ENCODE measurements at places on chromosomes 3 and 15.

DNA sequence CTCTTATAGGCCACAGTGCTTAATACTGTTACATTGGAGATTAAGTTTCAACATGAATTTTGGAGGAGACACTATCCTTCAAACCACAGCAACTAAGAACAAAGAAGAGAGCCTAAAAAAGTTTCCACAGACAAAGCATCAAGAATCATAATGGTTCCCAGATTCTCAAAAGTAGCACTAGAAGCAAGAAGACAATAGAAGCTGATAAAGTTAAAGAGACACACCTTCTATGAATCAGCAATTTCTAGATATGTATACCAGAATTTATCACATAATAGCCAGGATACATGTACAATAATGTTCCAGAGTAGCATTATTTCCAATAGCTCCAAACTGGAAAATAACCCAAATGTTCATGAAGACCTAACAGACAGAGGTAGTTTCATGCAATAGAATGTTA is 12.2 kb downstream of the NKIRAS1 start:
- DNase-seq = no peak

GRCh38 chr3:68819361-68819760 is 113.0 kb downstream of the TAFA4 start:
- DNase-seq = no peak

GRCh38 chr3:122679882-122680474 is 661 bp upstream of the PARP14 start:
- no peak for DNase-seq

- DNase-seq = no peak
Observed at GRCh38 chr15:67908756-67909155, 68.9 kb upstream of the RNU6-1 start.

DNA sequence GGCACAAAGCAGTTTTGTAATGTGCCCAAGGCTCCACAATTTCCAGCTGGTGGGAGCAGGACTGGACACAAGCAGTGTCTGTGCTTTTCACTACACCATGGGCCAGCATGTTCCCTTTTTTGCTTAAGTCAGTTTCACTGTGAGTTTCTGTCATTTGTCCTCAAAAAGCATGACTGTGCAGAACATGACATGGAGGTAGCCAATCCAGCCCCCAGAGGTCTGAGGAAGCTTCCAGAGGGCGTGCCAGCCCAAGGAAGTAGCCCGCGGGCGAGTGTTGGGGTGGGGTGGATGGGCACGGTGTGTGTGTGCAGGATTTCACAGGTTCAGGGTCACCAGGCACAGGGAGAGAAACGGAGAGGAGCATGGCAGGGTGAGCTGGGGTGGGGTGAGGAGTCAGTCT is 8.0 kb upstream of the EEFSEC start:
- no peak for DNase-seq

GRCh38 chr3:131786386-131786785 is 248.4 kb downstream of the CPNE4 start:
- DNase-seq = no peak

GRCh38 chr3:39794880-39795279 is 14.5 kb upstream of the MYRIP start:
- no peak for DNase-seq

DNA sequence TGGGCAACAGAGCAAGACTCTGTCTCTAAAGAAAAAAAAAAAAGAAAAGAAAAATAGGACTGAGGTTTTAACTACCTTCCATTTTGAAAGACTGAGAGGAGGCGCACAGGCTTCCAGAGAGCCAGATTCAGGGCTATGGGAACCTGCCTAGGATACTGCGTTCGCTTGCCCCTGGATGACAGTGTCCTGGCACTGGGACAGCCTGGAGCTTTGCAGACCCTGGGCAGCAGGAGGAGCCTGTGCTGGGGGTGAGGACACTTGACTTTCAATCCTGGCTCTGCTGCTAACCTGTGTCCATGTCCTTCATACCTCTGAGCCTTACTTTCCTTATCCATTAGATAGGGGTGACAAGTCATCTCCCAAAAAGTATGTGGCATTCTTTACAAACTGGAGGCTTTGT is 31.2 kb downstream of the CD276 start:
- no peak for DNase-seq

DNA sequence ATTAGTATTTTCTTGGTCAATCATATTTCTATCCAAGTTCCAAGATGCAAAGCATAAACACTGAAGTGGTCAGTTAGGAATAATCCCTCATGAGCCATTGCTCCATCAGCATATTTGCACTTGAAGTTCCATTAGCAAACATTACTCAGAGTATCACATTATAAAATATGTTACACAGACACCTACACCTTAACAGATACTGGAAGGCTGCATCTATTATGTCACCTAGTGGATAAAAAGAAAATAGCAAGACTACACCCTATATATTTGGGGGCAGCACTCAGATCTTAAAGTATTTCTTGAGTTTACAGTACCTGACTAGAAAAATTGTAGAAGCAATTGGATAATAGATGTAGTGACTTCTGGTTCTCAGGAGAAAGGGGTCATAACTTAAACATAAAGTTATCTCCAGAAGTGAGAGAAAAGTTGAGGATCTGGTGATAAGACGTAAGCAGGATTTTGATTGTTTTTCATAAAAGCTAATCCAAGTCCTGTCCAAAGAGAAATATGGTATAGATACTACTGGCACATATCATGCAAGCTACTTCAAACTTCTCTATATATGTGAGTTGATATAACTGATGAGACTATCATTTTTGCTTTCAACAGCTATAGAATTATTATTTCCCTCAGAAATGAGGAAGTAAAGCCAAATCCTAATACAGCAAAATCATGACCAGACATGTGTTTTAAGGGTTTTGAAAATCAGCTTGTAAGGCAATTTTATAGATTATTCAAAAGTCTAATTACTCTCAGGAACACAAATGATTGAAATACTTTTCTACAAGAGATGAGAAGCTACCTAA is 422.2 kb downstream of the GBE1 start:
- DNase-seq = no peak

- peak; percentile 76 for DNase-seq
Observed at GRCh38 chr15:40266828-40267304, 16.0 kb downstream of the ANKRD63 start.

- DNase-seq = no peak
Observed at GRCh38 chr3:37930495-37930894, 60.1 kb upstream of the VILL start.

DNA sequence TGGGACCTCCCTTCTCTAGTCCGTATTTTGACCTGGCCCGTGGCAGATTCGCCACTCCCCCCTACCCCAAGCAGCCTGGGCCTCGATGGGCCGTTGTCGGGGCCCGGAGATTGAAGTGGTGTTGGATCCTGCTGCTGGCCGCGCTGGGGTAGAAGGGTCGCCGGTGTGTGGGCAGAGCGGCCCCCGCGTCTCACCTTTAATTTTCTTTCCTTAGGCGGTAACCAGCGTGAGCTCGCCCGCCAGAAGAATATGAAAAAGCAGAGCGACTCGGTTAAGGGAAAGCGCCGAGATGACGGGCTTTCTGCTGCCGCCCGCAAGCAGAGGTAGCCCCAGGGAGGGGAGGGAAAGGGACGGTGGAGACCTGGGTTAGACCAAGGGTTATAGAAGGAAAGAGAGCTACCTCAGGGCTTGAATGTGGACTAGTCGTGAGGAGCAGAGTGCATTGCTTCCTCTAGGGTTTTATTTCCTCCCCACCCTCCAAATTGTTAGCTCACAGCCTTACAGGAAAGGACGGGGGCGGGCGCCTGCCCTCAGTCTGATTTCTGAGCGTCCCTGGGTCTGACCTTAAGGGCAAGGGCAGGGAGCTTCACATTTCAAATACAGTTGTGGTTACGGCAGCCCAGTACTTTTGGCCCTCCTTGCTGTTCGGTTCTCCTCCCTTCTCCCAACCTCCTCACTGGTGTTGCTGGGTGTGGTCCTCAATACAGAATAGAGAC is 799 bp downstream of the SERF2 start:
- no peak for DNase-seq

DNA sequence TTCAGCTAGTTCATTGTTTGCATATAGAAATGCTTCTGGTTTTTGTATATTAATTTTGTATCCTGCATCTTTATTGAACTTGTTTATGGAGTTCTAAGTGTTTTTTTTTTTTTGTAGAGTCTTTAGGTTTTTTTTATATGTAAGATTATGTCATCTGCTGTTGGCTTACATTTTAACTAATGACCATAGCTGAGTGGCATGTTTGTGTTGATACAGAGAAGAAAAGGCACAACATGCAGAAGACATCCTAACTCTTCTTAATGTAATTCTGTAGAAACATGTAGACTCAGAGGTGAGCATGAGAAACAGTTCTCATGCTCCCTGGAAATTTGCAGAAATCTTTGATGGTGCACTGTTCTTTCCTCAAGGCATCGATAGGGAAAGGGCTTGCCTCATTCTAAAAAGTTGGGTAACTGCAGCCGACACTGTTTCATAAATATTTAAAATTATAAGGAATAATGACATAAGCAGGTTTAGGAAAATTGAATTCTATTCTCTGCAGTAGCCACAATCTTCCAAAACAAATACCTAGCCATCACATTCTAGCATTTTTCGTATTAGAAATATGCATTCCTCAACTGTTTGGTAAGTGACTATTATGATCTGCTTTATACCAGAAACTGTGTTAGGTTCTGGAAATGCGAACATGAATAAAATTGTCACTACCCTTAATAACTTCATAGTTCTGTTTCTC is 499.6 kb upstream of the KCNMB2 start:
- DNase-seq = no peak

DNA sequence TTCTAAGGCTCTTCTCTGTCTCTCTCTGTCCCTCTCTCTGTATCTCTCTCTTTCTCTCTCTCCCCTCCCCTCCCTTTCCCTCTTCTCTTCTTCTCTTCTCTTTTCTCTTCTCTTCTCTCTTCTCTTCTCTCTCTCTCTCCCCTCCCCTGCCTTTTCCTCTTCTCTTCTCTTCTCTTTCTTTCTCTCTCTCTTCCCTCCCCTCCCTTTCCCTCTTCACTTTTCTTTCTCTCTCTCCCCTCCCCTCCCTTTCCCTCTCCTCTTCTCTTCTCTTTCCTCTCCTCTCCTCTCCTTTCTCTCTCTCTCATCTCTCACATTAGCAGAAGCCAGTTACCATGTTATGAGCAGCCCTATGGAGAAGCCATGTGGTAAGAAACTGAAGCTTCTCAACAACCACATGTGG is 25.0 kb upstream of the SLC25A36 start:
- DNase-seq = no peak

GRCh38 chr3:158159714-158160113 is 49.8 kb downstream of the RSRC1 start:
- DNase-seq = no peak

GRCh38 chr3:79985816-79986215 is 218.0 kb upstream of the ROBO1 start:
- DNase-seq = no peak

DNA sequence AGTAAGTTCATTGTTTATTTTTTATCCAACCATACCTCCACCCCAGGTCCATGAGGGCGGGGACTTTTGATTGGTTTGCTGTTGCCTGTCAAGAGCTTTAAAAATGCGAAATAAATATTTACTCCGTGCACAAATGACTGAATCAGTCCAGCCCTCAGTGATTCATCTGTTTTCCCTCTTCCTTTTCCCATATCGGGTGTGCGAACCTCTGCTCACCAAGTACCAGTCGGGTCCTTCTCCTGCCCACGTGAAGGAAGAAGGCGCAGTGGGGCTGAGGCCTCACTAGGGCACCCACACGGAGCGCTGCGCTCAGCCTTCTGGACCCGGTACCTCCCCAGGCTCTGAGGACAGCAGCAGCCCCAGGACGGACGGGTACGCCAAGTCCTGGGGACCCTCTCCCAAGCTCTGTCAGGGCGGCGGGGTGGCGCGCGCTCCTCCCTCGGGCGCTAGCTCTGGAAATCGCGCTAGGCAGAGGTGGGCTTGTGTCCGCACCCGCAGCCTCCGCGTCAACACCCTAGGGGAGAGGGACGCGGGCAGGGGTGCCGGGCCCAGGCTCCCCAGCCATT is 70.5 kb upstream of the EPHB3 start:
- DNase-seq = no peak

DNA sequence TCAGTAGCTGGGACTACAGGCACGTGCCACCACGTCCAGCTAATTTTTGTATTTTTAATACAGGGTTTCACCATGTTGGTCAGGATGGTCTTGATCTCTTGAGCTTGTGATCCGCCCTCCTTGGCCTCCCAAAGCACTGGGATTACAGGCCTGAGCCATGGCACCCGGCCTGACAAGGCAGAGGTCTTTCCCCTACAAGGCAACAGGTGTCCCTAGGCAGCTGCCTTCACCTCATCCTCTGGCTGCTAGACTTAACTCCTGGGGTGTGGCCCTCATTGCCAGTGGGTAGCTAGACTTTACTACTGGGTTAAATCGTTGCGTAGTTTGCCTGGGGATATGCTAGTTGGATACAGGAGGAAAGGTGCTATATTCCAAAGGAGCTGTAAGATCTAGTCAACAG is 81.4 kb downstream of the CHRD start:
- no peak for DNase-seq

DNA sequence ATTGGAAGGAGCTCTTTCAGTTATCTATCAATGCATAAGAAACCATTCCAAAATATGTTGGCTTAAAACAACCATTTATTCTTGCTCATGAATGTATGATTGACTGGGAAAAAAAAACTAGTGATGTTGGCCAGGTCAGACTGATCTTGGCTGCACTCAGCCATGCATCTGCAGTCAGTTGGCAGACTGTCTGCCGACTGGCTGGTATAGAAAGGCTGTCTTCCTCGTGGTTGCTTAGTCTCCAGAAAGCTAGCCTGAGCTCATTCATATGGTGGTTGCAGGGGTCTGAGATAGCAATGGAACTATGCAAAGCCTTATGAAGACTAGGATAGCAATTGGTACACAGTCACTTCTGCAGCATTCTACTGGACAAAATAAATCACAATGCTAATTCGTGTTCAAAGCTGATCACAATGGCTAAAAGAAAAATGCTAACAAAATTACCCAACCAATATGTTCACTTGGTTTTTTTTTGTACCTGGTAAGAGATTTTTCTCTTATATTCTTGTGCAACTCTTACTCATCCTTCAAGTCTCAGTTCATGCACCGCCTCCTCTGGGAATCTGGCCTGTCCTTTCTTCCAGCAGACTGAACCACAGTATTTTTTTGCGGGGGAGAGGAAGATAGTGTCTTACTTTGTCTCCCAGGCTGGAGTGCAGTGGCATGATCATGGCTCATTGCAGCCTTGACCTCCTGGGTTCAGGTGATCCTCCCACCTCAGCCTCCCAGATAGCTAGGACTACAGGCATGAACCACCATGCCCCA is 126.8 kb downstream of the KCNAB1 start:
- DNase-seq = no peak

DNA sequence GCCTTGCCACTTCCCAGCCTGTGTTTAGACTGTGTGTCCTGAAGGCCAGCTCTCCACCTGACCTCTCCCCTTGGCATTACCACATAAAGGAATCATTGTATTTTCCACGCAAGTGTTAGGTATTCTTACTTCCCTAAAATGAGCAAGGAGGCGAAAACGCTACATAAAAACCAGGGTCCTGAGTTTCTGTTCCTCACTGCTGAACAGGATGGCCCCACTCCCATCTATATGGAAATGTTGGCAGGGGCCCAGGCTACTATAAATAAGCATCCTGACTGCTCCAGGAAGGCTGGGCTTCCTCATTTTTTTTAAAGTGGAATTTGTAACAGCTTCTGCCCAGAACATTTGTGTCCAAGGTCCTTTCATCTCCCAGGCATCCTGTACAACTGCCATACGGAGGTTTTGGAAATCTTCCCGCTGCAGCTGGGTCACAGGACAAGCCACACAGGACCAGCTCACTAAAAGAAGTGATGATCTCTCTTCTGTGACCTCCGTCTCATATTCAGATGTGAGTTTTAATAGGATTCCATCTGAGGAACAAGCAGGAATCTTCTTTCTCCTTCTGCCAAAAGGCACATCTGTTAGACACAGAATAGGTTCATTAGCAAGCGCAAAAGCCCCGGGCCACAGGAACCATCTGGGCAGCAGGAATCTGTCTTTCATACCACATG is 56.4 kb upstream of the LIMD1 start:
- no peak for DNase-seq

GRCh38 chr3:40162616-40163015 is 146.9 kb upstream of the EIF1B start:
- DNase-seq = no peak

Measured in smooth muscle cell of the brain vasculature (primary cell).